Stomach (tissue), 19 donors: ENCODE measurements at places on chromosomes 11 and 22. TPM values are rescaled to one million over a fixed set of nuclear protein-coding genes. Genes with fewer than 3 reads are reported as not detected.

APOBEC3G gene
- 9.3 TPM for polyA plus RNA-seq

C11orf58 gene
- 118 TPM for polyA plus RNA-seq

NTM gene
- polyA plus RNA-seq: 2.9 TPM

MS4A6E gene
- not detected for polyA plus RNA-seq

DNA sequence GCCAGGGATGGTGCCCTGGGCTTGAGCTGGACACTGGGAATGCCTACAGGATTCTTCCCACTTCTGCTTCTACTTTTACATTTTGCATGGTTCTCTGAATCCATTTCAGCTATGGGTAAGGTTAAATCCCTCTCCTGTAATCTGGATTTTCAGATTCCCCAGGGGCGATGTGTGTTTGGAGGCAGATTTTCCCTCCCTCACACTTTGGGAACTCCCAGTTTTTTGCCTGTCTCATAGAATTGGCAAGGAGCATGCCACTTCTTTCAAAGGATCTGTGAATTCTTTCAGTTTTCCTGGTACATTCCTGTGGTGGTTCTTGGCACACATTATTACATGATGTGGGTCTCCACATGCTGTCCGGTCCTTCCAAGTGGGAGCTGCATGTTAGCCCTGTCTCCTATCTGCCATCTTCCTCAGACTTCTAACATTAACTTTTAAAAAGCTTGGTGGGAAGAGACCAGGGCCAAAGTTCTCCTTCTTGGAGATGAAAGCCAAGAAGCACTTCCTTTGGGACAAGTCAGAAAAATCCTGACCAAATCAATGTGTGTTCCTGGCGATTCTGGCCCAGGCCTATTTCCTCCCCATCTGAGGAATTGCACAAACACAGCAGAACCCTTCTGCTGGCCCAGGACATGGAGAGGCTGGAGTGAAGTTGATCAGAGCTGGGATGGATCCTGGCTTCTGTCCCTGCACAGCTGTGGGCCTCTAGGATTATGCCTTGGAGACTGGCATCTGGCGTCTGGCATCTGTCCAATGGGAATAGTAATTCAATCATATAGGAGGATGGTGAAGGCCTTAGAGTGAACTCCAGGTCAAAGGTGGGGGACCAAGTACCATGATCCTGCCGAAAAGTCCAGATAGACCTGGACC is 5.4 kb upstream of the APOL2 start:
- peak overlapping the region; percentile 69 for H3K27ac ChIP-seq
- DNase-seq: no peak
- no peak overlapping the region for H3K4me3 ChIP-seq
- no peaks in the 10 kb centered on the region for H3K27me3 ChIP-seq
- H3K4me1 ChIP-seq: peaks cover 11% of the 10 kb centered on the region
- no peaks in the 10 kb centered on the region for H3K36me3 ChIP-seq

- no peak overlapping the region for H3K27ac ChIP-seq
- DNase-seq: no peak
- no peak overlapping the region for H3K4me3 ChIP-seq
- H3K4me1 ChIP-seq: no peaks in the 10 kb centered on the region
Measured at GRCh38 chr22:47586946-47587345, 824.5 kb downstream of the TBC1D22A start.

- H3K27me3 ChIP-seq: peaks cover 38% of the 10 kb centered on the region
- no peak overlapping the region for H3K27ac ChIP-seq
- H3K4me1 ChIP-seq: peaks cover 17% of the 10 kb centered on the region
- no peak overlapping the region for H3K4me3 ChIP-seq
- H3K36me3 ChIP-seq: no peaks in the 10 kb centered on the region
Measured at GRCh38 chr22:43346521-43346929, 3.4 kb upstream of the SCUBE1 start.

- DNase-seq: no peak
- H3K4me3 ChIP-seq: no peak overlapping the region
- H3K36me3 ChIP-seq: peaks cover 10% of the 10 kb centered on the region
Measured at GRCh38 chr22:30909306-30909705, 59.3 kb downstream of the MORC2 start.

DNA sequence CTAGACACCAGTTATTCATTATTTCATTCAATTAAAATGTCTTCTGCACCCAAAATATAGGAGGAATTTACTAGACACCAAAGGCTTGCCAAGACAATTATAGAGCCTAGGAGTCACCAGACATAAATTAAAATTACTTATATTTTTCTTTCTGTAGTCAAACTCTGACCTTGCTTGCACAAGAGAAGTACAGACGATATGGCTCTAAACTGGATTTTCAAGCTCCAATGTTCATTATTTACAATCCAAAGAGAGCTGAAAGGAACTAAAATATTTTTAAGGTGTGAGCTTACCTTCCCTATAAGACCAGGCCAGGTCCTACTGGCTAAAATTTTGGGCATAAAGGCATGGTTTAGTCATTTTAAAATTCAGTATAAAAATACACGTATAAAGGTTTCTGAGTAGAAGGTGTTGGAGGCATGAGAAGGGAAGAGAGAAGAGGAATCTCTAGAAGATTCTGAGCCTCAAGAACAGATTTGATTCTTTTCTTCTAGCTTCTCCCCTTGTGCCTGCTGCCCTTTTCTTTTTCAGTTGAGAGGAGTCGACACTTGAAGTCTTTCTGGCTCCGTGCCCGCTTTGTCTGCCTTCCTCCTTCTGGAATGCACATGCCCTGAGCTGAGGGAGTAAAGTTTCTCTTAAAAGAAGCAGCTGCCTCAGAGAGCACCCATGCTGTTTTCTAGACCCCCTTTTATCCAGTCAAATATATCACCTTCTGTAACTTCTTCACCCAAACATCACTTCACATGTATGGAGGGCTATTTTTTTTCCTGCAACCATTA is 13.5 kb downstream of the C11orf97 start:
- no peak overlapping the region for H3K4me3 ChIP-seq
- H3K27ac ChIP-seq: no peak overlapping the region
- peak; percentile 78 for DNase-seq
- peaks cover 5% of the 10 kb centered on the region for H3K4me1 ChIP-seq
- H3K27me3 ChIP-seq: no peaks in the 10 kb centered on the region
- no peaks in the 10 kb centered on the region for H3K36me3 ChIP-seq

DNA sequence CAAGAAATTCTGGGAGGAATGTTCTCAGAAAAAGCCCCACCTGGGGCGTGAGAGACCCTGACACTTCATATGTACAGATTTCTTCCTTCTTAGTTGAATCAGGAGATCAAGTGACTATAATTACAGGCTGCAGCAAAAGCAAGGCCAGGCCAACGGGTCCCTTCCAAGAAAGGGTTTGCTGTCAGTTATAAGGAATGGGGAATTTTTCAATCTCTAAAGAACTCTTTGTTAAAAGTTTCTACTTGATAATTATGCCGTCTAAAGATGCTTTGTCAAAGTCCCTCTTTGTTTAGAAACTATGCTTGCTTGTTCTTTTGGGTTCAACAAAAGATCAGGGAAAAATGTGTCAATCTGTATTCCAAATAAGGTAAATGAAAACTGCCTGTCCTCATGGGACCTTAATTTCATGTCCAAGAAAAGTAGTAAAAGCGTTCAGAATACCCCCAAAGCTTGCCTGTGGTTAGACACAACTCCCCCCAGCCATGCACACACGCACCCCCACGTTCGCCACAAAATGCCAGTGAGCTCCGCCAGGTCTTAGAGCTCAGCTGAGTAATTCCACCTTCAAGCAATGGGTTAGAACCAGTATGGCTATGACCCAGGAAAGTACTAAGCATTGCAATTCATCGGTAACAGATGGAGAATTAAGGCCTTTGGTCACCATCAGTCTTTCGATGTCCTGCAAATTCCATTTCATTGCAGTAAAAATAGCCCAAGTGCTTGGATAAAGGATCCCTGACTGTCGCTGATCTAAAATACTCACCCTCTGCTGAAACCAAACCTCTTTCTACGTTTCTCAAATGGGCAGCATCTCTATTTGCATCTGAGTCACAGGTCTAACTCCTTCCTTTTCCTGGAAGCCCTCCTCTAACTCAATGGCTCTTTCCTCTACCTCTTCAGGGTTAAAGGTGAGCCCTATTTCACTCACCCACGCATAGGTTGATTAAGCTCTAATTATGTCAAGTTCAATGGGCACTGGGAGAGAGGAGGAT is 419.2 kb upstream of the SYN3 start:
- no peak for DNase-seq
- H3K4me1 ChIP-seq: peaks cover 11% of the 10 kb centered on the region
- H3K4me3 ChIP-seq: no peak overlapping the region
- no peaks in the 10 kb centered on the region for H3K36me3 ChIP-seq
- H3K27ac ChIP-seq: no peak overlapping the region

DNA sequence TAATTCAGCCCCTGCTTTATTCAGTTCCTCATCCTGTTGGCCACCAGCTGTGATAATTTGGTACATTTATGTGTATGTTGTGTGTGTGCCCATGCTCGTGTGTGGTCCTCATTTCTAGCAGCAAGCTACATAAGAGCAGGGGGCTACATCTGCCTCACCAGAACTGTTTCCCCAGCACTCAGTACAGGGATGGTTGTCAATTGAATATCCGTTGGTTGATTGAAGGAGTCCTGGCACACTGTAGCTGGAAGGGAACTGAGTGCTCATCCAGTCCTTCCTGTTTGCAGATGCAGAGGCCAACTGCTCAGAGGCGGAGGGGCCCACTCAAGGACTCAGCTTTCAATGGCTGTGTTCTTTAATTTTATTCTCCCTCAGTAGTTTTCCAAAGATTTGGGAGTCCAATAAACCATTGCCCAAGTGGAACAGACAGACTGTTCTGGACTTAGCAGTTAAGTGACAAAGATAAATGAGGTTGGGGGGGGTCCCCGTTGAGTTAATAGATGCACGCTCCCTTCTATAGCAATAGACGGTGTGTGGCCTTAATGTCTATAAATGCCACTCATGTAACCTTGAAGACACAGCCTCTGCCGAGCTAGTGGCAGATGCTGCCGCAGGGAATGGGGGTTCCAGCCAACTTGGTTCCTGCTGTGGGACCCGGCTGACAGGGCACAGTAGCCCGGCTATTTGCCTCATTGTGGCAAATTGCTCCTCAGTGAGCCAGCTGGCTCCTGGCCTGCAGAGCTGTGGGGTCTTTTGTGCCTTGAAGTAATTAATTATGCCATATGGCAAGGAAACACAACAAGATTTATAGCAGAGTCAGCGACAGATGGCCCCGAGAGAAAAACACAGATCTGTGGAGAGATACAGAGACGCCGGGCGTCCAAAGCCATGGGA is 71.4 kb upstream of the GRK3 start:
- no peaks in the 10 kb centered on the region for H3K36me3 ChIP-seq
- peaks cover 11% of the 10 kb centered on the region for H3K27me3 ChIP-seq
- no peak overlapping the region for H3K4me3 ChIP-seq
- H3K4me1 ChIP-seq: no peaks in the 10 kb centered on the region
- H3K27ac ChIP-seq: no peak overlapping the region

GRCh38 chr11:117145393-117145761 is 1.3 kb downstream of the PAFAH1B2 start:
- DNase-seq: no peak
- H3K36me3 ChIP-seq: peaks cover 16% of the 10 kb centered on the region
- H3K27me3 ChIP-seq: no peaks in the 10 kb centered on the region
- peak overlapping the region; percentile 96 for H3K4me3 ChIP-seq

DNA sequence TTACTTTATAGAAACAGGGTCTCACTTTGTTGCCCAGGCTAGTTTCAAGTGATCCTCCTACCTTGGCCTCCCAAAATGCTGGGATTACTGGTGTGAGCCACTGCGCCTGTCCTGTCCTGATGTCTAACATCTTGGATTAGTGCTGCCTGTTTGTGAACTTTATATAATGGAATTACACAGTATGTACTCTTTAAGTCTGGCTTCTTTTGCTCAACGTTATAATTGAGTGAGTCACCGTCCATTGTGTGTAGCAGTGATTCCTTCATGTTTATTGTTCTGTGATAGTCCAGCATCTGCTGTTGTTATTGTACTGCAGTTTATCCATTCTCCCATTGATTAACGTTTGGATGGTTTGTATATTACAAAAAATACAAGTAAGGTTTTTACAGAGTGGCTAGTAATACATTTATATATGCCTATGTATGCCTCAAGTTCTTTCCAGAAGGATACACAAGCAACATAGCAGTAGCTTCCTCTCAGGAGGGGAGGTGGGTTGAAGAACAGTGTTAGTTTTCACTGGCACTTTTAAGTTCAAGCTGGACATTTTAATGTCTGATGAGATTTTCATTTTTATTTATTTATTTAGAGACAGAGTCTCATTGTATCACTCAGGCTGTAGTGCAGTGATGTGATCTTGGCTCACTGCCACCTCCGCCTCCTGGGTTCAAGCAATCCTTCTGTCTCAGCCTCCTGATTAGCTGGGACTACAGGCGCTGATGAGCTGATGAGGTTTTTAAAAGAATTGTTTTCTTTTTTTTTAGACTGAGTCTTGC is 25.2 kb upstream of the MICALL1 start:
- H3K4me1 ChIP-seq: peaks cover 9% of the 10 kb centered on the region
- no peak for DNase-seq
- peaks cover 90% of the 10 kb centered on the region for H3K36me3 ChIP-seq
- no peaks in the 10 kb centered on the region for H3K27me3 ChIP-seq
- no peak overlapping the region for H3K27ac ChIP-seq

- no peak for DNase-seq
- peaks cover 77% of the 10 kb centered on the region for H3K4me1 ChIP-seq
- H3K27ac ChIP-seq: peak overlapping the region; percentile 92
- peak overlapping the region; percentile 93 for H3K4me3 ChIP-seq
Measured at GRCh38 chr22:46735747-46736608, 2.1 kb downstream of the CERK start.
